CD4-positive, alpha-beta T cell treated with Interferon gamma for 1 hour (primary cell): ENCODE measurements at places on chromosomes 2 and 18.

GRCh38 chr2:107263628-107264027 is 377.7 kb upstream of the ST6GAL2 start:
- DNase-seq: no peak

- DNase-seq: peak; percentile 42
Measured at GRCh38 chr2:240586919-240587800, 626 bp downstream of the CAPN10 start.

DNA sequence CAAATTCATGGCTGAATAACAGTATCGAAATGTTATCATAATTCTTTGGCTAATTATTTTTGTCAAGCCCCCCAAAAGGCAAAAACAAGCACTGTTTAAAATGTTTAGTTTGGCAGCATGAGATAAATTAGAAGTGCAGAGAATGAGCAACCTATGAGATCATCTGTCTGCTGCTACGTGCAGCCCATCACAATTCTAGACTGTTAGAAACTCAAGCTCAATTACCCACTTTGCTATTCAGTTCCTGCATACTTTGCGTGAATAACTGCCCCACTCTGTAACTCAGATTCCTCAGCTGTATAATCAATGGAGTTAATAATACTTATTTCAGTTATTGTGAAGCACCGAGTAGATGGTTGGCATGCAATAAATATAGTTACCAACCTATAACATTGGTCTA is 1181.9 kb downstream of the DPP10 start:
- DNase-seq: no peak

DNA sequence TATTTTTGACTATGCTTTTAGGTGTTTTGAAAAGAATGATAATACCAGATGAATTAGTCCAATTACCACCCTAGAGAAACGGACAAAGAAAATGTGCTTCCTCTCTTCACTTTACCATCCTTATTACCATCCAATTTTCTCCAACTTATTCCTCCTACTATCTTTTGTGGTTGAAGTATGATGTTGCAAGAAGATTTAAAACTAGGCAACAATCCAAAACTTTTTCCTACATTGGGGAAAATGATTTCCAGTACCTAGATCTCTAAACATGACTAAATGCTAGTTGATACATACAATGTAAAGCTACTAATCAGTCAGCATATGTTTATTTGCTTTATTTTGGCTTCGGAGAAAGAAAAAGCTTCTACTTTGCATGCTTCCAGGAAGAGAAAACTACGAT is 355.0 kb upstream of the LYPD1 start:
- no peak for DNase-seq

GRCh38 chr18:62832282-62832681 is 116.9 kb downstream of the PHLPP1 start:
- no peak for DNase-seq

- DNase-seq: no peak
Measured at GRCh38 chr18:62018034-62018758, 125.4 kb upstream of the RNF152 start.
